ENCODE measurements at places on chromosomes 7 and 10.

GRCh38 chr7:153496257-153496656, 555.9 kb upstream of the DPP6 start:
- DNase-seq, result no peak

DNA sequence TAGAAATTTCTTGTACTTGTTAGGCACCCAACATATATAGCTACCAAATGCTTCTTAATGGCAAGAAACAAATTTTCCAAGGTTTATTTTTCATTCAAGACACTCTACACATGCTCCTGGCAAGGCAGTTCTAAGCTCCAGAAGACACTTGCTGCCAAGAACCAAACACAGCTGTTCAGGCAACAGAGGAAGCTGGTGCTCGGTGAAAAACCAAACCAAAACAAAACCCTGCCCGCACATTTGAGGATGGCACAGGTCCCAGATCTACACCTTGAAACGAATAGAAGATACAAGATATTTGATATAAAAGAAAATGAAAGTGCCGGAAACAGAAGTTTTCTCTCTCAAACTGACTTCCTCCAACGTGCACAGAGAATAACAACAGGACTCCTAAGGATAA, 4.9 kb upstream of the DNTT start:
- no peak for DNase-seq

- no peak for DNase-seq
Measured at GRCh38 chr7:139078911-139079310, 30.6 kb downstream of the ZC3HAV1 start.

DNA sequence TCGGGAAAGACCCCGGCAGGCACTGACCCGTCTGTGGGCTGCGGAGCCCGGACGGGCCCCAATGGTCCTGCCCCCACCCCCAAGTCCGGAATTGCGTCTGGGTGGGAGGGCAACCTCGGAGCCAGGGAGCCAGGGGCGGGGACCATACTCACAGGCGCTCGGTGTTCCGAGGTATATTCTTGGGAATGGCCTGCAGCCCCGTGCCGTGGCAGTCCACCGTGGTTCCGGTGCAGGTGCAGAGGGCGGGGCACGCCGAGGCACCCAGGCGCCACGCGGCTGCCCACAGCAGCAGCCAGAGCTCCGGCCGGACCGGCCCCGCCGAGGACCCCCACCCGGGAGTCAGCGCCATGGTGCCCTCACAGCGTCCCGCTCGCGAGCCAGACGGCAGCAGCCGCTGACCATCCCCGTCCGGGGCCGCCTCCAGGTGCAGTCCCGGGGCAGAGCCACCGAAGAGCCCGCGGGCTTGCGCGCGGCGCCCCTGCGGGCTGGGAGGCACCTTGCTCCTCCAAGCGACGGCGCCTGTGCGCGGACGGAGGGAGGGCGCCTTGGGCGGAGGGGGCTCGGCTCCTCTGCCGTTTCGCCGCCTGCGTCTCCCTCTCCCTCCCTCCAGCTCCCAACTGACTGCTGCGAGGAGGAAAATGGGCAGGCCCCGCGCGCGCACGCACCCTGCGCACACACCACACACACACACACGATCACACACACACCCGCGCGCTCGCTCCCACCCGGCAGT, at the start of gene SLIT1:
TSS of gene SLIT1 (minus strand) at position 634 of the 733 bp plus-strand sequence. CDS start at position 349, 285 bp downstream.
- DNase-seq, result no peak

DNA sequence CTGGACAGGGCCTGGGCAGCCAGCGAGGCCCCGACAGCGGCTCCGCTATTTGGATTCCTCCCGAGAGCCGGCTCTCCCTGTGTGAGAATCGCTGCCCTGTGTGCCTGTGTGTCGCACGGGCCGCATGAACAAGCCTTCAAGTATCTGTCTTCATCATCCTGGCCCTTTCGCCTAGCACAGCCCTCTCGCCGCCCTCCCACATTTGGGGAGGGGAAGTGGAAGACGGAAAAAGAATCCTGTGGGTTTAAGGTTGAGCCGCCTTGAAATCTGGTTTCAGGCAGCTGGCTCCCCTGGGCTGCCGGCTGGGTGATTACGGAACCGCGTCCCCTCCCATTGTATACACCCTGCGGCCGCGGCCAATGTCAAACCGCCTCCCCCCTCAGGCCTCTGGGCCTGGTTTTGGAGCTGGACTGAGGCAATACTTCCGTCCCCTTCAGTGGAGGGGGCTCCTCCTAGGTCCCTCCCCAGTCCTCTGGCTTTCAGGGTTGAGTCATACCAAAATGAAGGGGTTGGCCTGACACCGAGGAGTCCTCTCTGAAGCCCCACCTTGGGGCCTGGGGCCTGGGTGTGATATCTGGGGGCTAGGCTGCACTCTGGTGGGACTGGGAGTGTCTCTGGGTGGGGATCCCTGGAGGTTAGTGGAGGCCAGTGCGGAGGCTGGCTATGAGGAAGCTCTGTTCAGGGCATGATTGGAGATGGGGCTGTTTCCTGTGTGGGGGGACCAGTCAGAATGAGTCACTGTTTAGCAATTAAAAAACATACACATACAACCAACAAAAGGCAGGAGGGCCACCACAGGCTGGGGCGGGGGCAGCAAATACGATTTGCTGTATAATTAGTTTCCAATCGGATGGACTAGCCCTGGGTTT, 1.7 kb downstream of the TRIM8 start:
- peak; percentile 73 for DNase-seq

- DNase-seq, result no peak
Measured at GRCh38 chr10:43403911-43404703, 4.9 kb downstream of the HNRNPF start.

GRCh38 chr7:31487071-31487470, 26.8 kb upstream of the ITPRID1 start:
- no peak for DNase-seq

DNA sequence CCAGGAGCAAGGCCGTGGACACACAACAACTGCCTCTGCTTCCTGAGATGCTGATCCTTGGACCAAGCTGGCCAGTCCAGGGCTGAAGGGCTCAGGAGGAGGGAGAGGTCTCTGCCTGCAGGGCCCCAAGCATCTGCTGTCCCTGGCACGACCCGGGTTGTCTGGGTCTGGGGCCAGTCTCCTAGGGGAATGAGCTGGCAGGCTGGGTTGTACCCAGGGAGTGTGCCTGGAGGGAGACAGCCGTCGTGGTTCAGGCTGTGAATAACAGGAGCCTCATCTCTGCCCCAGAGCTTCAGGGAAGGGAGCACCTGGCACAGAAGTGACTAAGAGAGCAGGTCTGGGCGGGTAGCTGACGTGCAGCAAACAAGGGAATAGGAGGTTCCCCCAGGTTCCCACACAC, 17.9 kb upstream of the SERPINE1 start:
- no peak for DNase-seq

- no peak for DNase-seq
Measured at GRCh38 chr10:130454543-130455000, 318.4 kb downstream of the GLRX3 start.

- DNase-seq, result no peak
Measured at GRCh38 chr7:81802251-81802650, 32.4 kb upstream of the HGF start.

DNA sequence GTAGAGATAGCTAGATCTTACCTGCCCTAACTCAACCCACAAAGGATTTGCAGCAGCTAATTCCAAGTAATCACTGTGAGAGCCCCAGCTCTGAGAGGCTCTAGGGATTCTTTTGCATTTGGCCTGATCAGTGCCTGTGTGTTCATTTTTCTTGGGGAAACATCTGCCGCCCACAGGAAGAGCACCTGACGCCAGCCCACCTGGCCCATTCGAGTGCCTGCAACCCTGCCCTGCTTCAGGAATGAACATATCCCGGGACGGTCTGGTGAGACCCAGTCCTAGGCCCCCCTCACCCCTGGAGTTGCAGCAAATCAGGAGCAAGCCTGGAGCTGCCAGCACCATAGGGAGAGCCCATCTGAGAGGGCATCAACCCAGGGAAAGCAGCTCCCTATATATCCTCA, 38.8 kb downstream of the GSDME start:
- no peak for DNase-seq

- DNase-seq, result no peak
Measured at GRCh38 chr7:149824748-149825566, 13.2 kb upstream of the ZNF862 start.

- DNase-seq, result no peak
Measured at GRCh38 chr10:78859769-78860168, 209.0 kb upstream of the ZMIZ1 start.

- no peak for DNase-seq
Measured at GRCh38 chr7:46168671-46169383, 247.8 kb upstream of the IGFBP3 start.

DNA sequence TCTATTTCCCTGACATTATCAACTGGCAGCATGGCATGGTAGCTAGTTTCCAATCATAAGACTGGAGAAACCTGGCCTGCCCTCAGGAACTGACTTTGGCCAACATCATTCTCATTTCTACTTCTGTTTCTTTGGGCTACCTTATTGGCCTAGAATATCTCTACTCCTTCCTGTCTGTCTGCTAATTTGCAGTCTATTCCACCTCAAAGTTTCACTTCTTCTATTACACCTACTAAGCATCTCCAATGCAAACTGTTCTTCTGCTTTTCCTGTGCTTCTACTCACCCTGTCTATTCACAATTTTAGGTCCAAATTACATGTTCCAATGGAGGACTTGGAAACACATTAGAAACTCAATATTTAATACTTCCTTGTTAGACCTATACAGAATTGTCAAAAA, 65.6 kb downstream of the ZNF503 start:
- no peak for DNase-seq

GRCh38 chr10:72503694-72504438, 122.0 kb downstream of the MICU1 start:
- no peak for DNase-seq

- DNase-seq, result no peak
Measured at GRCh38 chr7:108335269-108335918, 120.8 kb downstream of the NRCAM start.

DNA sequence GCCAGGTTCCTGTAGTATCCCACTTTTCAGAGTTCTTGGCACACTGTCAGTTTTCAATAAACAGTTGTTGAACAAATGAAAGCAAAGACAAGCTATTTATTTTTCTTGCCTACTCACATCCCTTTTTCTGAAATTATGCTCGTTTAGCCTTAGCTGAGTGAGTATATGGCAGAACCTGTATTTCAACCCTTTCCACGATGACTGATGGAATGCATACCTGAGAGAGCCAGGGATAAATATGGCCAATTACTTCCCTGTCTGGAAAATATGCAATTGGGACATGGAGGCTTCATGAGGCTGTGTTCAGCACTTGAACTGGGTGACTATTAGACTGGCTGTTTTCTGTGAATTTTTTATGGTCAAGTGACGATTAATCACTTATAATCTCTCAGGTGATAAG, 144.5 kb upstream of the POT1 start:
- no peak for DNase-seq

DNA sequence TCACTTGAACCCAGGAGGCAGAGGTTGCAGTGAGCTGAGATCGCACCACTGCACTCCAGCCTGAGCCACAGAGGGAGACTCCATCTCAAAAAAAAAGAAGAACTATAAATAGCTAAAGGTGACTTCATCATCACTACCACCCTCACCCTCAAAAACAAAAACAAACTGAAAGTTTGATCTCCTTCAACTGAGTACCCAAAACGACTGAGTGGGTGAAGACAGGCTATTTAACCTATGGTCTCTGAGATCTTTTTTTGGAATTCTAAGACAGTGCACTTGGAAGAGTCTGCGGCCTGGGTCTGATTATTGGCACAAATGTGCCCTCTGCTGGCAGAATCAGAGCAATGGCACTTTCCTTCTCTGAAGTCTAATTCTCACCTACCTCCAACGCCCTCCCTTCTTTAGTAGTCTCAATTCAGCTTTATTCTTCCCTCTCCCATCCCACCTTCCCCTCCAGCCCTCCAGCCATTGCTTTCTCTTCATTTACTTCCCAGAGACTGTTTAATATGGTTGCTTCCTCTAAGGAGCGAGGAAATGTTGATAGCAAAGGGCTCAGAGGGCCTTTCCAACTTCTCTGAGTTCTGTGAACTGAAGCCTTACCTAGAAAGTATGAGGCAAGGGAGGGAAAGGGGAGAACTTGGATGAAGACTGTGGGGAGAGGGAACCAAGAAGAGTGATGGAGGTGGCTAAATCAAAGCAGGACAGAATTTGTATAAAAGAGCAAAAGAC, 2.9 kb upstream of the MYOZ1 start:
- DNase-seq, result peak; percentile 44

- no peak for DNase-seq
Measured at GRCh38 chr7:33742521-33742920, 162.8 kb upstream of the BMPER start.

- no peak for DNase-seq
Measured at GRCh38 chr10:114654822-114655575, 3.1 kb downstream of the ABLIM1 start.

DNA sequence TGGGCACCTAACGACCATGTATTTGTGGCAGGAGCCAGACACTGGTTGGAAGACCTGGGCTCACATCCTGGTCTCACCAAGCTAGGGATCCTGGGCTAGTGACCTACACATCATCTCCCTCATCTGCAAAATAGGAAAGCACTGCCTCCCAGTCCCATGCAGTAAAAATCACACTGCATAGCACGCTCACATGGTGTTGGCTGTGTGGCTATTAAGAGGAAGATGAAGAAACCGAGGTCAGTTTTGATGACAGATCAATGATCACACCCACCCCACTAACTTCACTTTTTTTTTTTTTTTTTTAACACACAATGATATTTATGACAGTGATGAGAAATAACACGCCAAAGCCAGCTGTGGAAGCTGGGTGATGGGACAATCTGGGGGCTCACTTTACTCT, 146.5 kb downstream of the RNF216 start:
- DNase-seq, result no peak

GRCh38 chr7:3176112-3177000, 124.7 kb upstream of the SDK1 start:
- no peak for DNase-seq

DNA sequence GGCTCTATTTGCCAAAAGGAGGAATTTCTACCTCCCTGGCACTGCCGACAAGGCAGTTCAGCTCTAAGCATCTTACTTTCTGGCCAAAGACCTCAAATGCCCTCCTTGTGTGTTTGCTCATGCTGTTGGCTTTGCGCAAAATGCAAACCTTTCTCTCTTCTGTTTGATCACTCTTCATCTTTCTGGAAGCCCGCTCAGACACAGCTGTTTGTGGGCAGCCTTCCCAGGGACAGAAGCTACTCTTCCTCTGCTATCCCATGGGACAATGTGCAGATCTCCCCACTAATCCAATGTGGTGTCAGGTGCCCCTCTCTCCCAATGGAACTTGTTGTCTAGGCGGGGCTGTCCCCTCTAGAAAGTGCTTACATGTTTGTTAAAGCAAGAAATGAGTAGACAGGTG, 278.7 kb downstream of the CCSER2 start:
- DNase-seq, result no peak

- no peak for DNase-seq
Measured at GRCh38 chr10:21514129-21514817, 11.2 kb downstream of the SKIDA1 start.

- no peak for DNase-seq
Measured at GRCh38 chr7:84368122-84368521, 173.5 kb upstream of the SEMA3A start.

GRCh38 chr10:130551676-130552075, 415.5 kb downstream of the GLRX3 start:
- no peak for DNase-seq

GRCh38 chr7:2445047-2445446, 31.2 kb downstream of the GRIFIN start:
- DNase-seq, result no peak
